ENCODE measurements at places on chromosomes 7 and 10.
A peak's percentile ranks its signal among the peaks of the same experiment; 100 is the strongest.

DNA sequence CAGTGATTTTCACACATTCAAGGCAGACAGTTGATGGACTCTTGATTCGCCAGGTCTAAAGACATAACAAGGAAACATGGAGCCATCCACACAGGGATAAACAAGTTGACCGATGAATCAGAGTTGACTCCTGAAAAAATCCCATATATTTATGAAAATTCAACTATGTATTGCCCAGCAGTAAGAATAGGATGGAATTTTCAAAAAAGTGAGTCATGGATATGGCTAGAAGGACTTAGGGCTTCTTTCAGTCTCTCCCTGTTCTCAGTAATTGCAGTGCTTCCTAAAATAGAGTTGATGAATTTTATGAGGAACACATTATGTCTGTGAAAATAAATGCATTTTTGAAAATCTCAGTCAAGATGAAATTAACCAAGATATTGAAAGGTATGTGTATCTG lies 301.2 kb downstream of the PLXDC2 start:
- DNase-seq = no peak

- no peak for DNase-seq
Observed at GRCh38 chr7:35677582-35678356, 17.2 kb downstream of the HERPUD2 start.

GRCh38 chr10:125562737-125563136 lies 120.2 kb downstream of the TEX36 start:
- DNase-seq = no peak

DNA sequence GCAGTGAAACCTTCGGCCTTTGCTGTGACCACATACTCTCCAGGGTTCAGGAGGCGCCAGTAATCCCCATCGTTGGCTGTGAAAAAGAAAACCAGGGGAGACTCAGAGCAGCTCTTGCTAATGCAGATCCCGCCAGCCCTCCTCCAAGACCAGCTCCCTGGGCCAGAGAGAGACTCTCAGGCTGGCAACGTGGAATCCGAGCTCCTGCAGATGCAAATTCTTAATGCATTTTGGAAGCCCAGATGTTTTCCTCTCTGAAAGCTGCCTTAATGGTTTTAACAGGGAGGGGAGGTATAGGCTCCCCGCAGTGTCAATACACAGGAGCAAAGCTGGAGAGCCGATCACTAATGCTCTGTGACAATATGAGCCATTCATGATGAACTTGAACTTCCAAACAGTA lies 80.8 kb downstream of the GPR26 start:
- DNase-seq = no peak

GRCh38 chr7:80060218-80060806 lies 74.3 kb upstream of the GNAI1 start:
- no peak for DNase-seq

- no peak for DNase-seq
Observed at GRCh38 chr7:35253710-35254495, at the start of gene TBX20. Gene TBX20 (minus strand): TSS chr7:35254100. CDS start chr7:35253620, 480 bp downstream.

- no peak for DNase-seq
Observed at GRCh38 chr10:93435621-93436397, 46.3 kb downstream of the MYOF start.

- DNase-seq = no peak
Observed at GRCh38 chr7:74619235-74619860, 38.2 kb upstream of the GTF2I start.

- no peak for DNase-seq
Observed at GRCh38 chr7:80565554-80565953, 53.7 kb upstream of the GNAT3 start.

DNA sequence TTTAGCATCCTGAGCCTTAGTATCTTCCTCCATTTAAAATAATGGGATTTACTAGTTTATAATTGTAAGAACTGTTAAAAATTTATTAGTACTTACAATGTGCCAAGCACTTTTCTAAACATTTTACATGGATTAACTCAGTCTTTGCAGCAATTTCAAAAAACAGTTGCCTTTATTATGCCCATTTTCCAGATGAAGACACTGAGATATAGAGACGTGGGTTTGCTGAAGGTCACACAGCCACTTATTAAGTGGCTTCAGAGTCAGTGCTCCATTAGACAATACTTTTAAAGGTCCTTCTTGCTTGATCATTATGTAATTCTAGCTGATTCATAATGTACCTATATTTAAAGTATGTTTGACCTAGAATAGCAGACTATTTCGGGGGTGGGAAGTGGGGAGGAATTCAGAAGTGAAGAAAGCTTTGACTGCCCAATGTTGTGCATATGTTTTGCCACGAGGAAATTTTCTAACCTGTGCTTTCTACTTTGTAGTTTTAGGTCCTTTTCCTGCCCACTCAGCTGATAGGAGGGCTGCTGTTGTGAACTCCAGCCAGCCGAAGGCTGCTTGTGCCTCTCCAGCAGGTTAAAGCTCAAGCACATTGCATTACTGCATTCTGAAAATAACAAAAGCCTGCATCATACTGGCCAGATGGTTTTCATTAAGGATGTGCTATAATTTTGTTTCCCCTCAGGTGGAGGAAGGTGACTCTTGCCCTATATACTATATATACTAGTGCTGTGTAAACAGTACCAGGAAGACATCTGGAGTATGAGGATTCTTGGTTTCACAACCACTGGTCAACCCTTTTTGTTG lies 4.3 kb downstream of the PLEKHA8 start:
- DNase-seq = no peak

DNA sequence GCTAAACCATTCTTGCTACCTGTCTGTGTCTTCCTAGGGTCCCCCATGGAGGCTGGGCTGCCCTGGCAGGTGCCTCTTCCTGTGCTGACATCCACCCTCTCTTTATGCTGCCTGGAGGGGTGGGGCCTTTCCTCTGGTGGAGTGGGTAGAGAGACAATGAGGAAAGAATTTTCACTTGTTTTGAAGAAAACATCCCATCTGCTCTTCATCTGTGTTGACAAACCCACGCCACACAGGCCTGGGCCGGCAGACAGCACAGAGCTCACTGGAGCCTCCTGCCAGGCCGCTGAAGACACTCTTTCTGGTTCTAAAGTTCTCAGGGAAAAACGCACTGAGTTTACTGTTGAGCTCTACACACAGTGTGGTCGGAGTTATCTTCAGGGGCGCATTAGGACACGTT lies 328.2 kb downstream of the GLRX3 start:
- no peak for DNase-seq

- DNase-seq = no peak
Observed at GRCh38 chr10:8323428-8324054, 269.1 kb downstream of the GATA3 start.

GRCh38 chr10:110681023-110681681 lies 37.0 kb downstream of the RBM20 start:
- no peak for DNase-seq

- no peak for DNase-seq
Observed at GRCh38 chr7:154720016-154720415, 282.9 kb downstream of the PAXIP1 start.

DNA sequence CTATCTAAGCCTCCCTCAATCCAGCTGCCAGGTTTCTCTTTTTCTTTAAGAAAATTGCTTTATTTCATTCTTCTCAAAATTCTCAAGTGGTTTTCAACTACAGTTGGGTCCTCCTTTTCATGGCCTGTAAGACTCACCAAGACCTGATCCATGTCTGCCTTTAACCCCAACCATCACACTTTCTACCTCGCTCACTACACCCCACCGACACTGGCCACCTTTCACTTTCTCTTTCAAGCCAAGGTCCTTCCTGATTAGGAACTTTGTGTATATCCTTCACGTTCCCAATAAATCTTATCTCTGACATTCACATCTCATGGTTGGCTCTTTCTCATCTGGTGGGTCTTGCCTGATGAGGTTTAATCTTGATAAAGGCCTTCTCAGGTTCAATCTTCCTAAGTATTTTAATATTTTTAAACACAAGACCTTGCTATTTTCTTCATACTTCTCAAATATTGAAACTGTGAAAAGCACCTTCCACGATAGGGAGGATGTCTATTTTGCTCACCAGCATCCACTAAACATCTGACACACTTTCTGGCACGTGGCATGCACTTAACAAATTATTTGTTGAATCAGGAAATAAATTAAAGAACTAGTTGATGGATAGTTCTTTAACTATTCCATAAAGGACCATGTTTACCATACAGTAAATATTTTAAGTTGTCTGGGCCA lies 624.8 kb downstream of the GRID1 start:
- no peak for DNase-seq

GRCh38 chr10:129329385-129330055 lies 137.5 kb upstream of the MGMT start:
- no peak for DNase-seq

DNA sequence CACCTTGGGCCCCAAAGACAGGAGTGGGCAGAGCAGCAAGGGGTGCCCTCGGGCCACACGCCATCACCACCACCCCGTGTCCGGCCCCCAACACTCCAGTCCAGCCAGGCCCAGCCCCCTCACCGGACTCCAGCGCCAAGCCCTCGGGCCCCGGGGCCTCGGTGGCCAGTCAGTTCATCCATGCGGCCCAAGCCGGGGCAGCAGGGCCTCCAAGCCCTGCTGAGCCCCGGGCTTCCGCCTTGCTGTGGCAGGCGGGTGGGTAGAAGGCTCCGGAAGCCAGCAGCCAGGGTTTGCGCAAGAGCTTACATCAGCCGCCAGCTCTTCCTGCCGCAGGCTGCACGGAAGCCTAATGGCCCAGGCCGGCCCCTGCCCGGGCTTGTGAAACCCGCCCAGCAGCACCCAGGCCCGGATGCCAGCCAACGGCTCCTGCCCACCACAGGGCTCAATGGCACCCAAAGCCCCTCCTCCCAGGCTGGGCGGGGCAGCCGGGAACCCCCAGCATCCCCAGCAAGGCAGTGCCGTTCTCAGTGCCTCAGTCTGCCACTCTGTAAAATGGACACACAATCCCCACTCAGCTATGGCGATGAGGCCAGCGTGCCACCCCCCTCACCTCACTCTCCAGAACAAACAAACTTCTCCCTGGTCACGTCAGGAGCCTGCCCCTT lies 26.5 kb downstream of the TNRC18 start:
- DNase-seq = peak; percentile 51

- DNase-seq = no peak
Observed at GRCh38 chr7:95397381-95397780, 1.2 kb upstream of the PON3 start.

GRCh38 chr7:33411020-33411419 lies 281.7 kb downstream of the BBS9 start:
- DNase-seq = no peak

Data from amygdala (tissue), 56 donors.